ENCODE measurements at places on chromosomes 7 and 10. TPM values are rescaled to one million over a fixed set of nuclear protein-coding genes. Genes with fewer than 3 reads are reported as not detected.

The CPA4 gene
- total RNA-seq, result 90.2 TPM

The ALDH18A1 gene
- total RNA-seq, result 154 TPM

The C10orf67 gene
- under 0.01 TPM for total RNA-seq

The CLDN4 gene
- total RNA-seq, result 0.86 TPM

The MKI67 gene
- 21.2 TPM for total RNA-seq

The MYPN gene
- total RNA-seq, result 18.6 TPM

The TMEM213 gene
- total RNA-seq, result not detected

The WDR86 gene
- total RNA-seq, result 1.3 TPM

GRCh38 chr10:49585387-49585786 lies 24.7 kb upstream of the SLC18A3 start:
- no peak for DNase-seq

DNA sequence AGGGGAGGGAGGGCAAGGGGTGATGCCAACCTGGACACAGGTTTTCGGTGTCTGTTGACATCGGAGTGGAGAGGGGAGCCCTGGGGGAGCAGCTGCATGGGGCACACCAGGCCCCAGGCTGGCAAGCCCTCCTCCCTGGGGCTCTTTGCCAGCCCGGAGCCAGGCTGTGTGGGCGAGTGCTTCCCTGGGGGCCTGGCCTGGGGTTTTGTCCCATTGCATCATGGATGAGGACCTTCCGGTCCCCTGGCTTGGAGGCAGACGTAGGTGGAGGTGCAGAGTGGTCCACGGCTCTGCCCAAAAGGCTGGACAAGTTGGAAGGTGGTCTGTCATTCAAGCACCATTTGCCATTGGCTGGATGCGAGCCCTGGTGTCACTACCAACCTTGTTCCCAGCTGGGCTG lies 34.8 kb downstream of the ZMIZ1 start:
- DNase-seq, result no peak

DNA sequence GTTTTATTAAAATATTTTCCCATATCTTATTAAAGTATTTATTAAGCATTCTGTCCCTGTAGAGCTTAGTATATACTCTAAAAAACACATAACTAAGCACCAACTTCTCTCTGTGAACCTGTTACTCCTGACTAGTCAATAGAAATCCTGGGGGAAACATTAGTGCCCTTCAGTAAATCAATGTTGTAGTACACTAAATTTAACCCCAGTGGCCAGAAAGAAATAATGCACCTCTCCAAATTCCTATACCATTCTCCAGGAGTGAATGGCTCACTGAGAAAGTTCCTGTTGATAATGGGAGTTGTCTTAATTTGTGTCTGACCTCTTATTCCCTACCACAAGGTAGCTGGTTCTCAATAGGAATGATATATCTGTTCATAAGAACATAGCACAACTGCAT lies 188.2 kb downstream of the SEMA3D start:
- no peak for DNase-seq

DNA sequence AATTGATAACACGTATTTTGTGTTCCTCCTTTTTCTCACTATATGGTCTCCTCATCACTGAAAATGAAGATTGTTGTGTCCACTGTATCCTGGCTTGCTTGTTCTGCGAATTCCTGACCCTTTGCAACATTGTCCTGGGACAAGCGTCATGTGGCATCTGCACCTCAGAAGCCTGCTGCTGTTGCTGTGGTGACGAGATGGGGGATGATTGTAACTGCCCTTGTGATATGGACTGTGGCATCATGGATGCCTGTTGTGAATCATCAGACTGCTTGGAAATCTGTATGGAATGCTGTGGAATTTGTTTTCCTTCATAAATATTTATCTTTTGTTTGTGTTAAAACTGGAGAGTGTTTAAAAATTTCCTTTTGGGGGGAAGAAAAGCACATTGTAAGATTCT lies 93.7 kb downstream of the MDFIC start:
- DNase-seq, result peak; percentile 97

DNA sequence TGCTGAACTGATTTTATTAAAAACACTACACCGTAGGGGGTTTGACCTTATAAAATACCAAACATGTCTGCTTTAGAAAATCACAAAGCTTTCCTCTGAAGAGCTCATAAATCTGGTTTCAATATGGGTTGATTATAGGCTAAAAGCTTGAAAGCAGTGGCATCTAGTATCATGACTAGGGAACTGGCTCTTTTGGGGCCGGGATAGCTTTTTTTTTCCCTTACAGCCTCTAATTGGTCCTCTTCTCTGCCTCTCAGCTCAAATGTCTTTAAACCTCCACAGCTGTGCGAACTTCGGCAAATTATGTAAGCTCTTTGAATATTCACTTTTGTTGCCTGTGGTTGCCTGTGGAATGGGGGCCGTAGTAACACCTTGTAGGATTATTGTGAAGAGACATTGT lies 8.4 kb downstream of the BAMBI start:
- DNase-seq, result peak; percentile 58

- no peak for DNase-seq
Observed at GRCh38 chr7:17139081-17139480, 159.4 kb upstream of the AHR start.

GRCh38 chr7:151897161-151897731 lies 20.3 kb upstream of the PRKAG2 start:
- no peak for DNase-seq

GRCh38 chr7:67496589-67496988 lies 500.0 kb downstream of the TYW1 start:
- DNase-seq, result no peak

- peak; percentile 7 for DNase-seq
Observed at GRCh38 chr10:106360870-106361269, 803.6 kb downstream of the SORCS1 start.

- peak; percentile 87 for DNase-seq
Observed at GRCh38 chr7:11437994-11438393, 394.0 kb downstream of the THSD7A start.

- DNase-seq, result no peak
Observed at GRCh38 chr7:124689523-124689922, 76.1 kb downstream of the GPR37 start.
